ENCODE measurements at places on chromosomes 4 and X.

DNA sequence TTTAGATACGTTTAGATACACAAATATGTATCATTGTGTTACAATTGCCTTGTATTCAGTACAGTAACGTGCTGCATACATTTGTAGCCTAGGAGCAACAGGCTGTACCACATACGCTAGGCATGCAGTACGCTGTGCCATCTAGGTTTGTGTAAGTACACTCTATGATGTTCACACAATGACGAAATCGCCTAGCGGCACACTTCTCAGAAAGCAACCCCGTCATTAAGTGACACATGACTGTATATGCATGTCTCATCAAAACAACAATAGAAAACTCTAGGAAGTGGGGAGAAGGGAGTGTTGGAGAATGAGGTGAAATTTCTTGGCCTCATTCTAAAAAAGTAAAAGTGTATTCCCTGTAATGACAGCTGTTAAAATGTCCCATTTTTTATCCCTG lies 32.7 kb downstream of the CCDC149 start:
- no peak for DNase-seq

DNA sequence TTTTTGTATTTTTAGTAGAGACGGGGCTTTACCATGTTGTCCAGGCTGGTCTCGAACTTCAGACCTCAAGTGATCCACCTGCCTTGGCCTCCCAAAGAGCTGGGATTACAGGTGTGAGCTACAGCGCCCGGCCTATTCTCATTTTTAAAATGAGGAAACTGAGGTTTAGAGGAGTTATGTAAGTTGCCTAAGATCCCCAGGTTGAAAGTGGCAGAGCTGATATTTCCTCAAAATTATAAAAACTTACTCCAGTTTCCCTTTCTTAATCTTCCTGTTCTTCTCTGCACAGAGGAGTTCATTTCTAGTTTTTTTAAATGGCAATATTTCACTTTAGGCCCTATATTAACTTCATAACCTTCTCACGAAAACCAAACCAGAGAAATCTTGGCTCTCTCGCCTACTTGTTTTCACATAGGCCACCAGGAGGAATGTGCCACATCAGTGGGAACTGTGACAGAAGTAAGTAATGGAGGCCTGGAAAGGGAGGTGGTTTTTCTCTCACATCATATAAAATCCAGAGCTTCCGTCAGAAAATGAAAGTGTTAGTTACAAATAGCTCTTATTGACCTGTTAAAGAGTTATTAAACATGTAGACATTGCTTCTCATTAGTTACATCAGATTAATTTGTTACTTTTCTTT lies 16.1 kb upstream of the RS1 start:
- no peak for DNase-seq

GRCh38 chrX:64204252-64204651 lies 1.3 kb downstream of the AMER1 start:
- DNase-seq: no peak

DNA sequence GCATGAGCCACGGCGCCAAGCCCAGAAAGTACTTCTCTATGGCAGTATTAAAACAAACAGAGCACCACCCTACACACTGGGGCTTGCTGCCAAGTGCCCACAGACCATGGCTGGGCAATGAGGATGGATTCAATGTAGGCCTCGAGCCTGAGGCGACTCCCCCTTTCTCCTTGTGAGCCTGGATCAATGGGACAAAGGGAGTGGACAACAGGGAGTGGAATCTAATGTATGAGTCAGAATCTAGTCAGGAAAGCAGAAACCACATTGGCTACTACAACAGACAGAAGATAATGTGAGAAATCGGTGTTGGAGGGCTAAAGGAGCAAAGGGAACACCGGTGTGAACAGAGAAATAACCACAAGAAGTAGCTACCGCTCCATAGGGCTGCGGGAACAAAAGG lies 37.7 kb upstream of the OCIAD2 start:
- DNase-seq: no peak

- DNase-seq: no peak
Observed at GRCh38 chrX:129779747-129780146, at the start of gene SASH3. Gene SASH3 (plus strand): TSS chrX:129779949. CDS start chrX:129780098, 149 bp downstream.

GRCh38 chrX:2402361-2402690 lies 98.5 kb downstream of the DHRSX start:
- DNase-seq: no peak

DNA sequence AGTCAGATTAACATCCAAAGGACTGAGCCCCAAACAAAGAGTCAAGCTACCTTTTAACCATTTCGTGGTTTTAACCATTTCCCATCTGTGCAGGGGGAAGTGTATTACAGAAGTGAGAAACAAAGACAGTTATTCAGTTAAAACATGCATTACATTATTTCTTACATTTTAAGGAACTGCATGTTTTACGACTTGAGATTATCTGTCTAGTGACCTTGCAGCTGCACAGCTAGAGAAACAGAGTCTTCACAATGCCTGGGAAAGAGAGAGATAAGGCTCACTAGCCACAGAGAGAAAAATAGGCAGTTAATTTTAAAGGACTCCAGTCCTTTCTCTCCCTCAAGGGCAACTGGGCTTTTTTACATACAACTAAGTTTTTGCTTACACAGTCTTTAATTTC lies 48.7 kb upstream of the KLHL4 start:
- DNase-seq: no peak

DNA sequence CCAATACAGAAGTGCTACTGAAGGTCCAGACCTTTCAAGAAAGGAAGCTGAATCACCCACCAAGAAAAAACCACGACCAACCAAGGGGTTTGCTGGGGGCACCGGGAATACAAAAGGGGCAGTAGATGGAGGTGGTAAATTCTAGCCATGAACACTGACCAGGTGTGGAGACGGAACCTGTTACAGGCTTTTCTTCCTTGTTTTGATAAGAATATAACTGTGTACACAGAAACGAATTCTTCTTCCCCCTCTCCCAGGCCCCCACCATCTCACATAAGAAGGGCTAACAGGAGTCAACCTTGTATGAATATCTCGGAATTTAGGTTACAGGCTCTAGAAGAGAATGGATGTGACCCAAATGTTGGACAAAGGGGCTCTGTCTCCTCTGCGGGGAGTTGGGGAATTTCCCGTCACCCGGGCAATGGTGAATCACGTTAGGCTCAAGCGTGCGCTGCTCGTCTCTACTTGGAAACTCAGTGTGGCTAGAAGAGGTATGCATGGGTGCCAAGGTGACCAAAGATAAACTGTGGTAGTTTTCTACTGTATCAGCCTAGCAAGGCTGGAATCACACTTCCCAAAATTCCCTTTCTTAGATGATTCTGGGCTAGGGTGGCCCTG lies 87.0 kb downstream of the AFAP1 start:
- DNase-seq: no peak

DNA sequence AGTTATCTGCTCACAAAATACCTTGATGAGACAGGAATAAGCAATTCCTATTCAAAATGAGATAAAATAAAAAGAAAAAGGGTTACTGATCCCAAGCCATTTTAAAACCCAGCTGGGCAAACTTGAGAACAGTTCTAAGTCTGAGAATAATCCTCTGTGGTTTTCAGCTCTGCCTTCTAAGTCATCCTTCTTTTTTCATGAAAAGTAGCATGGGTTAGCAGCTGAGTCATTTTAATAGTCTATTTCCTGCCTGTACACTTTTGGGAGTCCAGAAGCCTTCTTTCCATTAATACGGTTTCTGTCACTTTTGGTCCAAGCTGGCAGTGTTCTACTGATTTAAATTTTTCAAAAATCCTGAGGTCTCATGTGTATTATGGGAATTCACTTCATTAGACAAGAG lies 374.3 kb downstream of the IQCM start:
- no peak for DNase-seq

DNA sequence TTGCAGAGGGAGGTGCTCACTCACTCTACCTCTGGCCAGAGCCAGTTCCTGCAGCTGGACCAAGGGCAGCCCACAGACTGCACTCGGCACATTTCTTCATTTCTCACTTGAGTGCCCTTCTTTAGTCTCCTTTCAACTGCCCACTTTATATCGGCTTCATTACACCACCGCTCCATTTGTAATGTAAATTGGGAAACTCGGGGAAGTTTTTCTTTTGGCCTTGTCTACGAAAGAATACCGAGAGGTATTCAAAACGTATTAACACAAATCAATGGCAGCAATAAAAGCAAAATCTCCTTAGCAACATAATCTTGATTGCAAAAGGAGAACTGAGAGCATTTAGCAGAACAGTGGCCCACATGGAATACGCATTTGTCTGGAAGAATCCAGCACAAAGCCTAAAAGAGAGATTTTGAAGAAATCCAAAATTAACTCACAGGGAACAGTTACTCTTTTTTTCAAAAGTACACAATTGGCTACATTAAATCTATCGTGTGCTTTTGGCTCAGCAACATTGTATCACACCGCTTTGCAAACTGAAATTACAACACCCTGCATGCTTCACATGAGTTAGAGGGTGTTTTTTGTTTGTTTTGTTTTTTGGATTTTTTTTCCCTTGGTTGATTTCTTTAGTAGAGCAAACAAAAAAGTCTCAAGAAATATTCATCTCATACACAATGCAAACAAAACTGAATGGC lies 62.6 kb downstream of the CHIC2 start:
- DNase-seq: no peak

DNA sequence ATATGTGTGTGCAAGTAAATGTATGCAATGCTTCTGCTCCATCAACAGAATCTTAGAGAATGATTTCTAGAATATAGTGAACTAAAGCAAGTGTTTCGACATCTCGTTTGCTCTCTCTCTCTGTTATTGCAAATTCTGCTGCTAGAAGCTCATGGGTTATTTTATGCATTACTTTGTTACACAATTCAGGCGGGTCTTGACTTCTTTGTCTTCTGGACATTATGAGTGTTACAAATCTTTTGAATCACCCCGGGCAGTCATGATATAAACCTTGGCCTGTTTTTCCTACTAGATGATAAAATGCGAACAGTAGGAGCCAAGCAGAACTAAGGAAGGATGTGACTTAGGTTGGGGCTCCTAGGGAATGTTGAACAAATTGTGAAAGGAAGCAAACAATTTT lies 166.4 kb upstream of the SFRP2 start:
- DNase-seq: no peak

DNA sequence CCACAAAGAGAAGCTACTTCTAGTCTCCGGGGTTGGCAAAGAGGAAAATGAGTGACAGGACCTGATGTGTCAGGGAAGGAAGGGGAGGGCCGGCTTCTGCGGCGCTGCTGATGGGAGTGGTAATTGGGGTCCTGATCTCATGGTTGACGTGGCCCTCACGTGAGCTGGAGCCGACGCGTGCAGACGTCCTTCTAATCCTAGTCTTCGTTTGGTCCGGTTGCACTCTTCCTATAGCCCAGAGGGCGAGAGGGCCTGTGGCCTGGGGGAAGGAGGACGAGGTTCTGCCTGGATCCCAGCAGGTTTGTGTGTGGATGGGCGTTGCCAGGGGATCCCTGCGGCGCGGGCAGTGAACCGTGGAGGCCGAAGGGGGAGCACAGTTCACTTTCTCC lies at the start of gene ARMCX1:
Gene ARMCX1, plus strand, starts transcription at position 186 of the 389 bp plus-strand sequence. CDS start 2,384 bp downstream, outside the sequence.
- DNase-seq: no peak

DNA sequence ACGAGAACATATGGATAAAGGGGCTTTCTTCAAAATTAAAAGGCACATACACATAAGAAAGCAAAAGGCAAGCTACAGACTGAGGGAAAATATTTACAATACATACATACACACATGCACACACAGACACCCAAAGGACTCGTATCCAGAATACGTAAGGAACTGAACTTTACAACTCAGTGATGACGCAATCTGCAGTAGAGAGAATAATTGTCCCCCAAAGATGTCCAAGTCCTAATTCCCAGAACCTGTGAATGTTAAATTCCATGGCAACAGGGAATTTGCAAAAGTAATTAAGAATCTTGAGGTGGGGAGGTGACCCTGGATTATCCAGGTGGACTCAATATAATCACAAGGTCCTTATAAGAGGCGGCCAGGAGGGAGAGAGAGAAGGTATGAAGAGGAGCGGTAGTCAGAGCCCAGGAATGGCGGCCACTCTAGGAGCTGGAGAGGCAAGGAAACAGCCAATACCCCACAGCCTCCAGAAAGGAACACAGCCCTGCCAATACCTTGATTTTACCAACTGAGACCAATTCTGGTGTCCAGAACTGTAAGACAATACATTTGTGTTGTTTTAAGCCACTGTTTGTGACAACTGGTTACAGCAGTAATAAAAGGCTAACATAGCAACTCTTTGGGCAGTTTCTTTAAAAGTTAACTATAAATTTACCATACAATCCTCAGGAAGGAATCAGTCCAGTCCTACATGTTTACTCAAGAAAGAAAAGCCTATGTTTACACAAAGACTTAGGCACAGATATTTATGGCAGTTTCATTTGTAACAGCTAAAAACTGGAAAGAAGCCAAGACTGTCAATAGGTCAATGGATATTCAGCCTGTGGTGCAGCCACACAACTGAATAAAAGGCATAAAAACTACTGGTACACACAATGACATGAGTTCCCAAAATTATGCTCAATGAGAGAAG lies 27.3 kb upstream of the STS start:
- DNase-seq: no peak
